HFFc6 (cell line): ENCODE measurements at places on chromosomes 7 and 10.

GRCh38 chr7:44076101-44076895 is 6.0 kb downstream of the POLM start:
- DNase-seq: no peak

DNA sequence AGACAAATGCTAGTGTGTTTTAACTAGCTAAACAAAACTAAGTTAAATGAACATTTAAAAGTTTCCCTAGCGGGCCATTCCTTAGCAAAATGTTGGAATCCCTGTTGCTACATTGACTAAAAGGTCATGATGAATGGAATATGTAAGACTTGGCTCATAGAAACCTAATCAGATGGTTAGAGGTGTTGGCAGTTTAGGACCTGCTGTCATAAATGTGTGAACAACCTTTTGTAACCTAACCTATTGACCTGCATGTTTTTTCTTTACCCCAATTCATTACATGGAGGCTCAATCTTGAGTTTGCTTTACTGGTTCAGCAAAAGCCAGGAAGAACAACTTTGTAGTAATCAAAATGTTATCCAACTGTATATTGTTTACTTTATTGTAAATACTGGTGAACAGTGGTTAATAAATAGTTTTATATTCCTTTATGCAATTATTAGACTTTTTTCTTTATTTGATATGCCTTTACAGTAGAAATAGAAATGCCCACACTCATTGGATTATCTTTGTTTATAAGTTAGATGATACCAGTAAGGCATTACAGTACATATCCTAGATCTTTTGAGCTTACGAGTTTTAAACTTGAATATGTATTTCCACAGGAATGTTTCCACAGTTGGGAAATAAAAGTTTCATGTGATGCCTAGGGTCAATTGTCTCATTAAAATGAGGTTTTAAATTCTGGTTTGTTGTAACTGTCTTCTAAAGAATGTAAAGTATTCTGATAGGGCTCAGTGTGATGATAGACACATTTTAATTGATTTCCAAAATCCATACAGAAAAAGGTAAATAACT is 11.6 kb downstream of the CBX3 start:
- DNase-seq: no peak

DNA sequence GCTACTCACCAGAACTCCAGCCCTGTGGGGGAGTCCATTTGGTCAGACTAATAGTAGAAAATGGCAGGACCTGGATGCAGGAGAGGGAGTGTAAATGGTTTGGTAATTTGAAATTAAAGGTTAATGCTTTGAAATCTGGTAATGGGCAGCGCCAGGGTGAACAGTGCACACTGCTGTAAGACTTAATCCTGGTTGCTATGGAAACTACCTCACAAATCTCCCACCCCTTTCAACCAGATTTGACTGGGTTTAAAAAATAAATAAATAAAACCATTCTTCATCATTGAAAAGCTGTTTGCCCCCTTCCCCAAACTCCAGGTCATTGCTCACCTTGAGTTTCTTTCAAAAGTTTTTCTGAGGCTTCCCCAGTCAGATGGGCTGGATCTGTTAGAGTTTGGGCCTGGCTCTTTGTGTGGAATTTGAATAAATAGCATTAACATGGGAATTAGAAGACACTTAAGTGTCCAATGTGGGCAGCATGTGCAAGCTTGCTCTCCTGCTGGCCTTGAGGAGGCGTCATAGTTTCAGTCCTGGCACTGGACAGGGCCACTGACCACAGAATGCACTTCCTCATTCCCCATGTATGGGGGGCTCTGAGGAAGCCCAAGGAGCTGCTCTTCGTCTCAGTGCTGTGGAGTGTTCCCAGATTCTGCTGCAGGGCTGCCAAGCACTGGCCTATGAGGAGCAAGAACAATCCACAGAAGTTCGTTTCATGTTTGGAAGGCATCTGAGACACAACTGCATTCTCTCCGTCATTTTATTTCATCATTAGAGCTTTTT is 90.7 kb downstream of the LRRC4 start:
- peak; percentile 74 for DNase-seq

- no peak for DNase-seq
Measured at GRCh38 chr10:85061401-85061800, 733.0 kb downstream of the CCSER2 start.

GRCh38 chr7:420142-421093 is 99.2 kb downstream of the PDGFA start:
- no peak for DNase-seq

DNA sequence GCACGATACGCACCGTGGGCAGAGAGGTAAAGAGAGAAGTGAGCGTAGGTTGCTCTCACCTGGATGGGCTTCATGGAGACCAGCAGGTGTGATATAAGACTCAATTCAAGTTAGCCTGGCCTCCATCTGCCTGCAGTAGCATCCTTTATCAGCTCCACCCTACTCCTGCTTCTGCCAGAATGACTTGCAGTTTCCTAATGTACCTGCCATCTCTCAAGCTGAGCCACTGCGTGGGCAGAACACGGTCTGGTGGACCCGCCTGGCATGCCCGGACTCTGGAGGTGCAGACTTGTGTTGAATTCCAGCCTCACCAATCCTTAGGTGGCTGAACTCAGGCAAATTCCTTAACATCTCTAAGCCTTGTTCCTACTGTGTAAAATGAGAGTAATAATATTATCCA is 64.3 kb downstream of the STEAP1B start:
- DNase-seq: no peak
